ENCODE measurements at places on chromosomes 13 and 19.

- no peak for DNase-seq
These were observed 428.2 kb upstream of the KLF12 start for GRCh38 chr13:74562381-74562780.

GRCh38 chr19:7006135-7006704, 15.0 kb downstream of the MBD3L2B start:
- DNase-seq: no peak

DNA sequence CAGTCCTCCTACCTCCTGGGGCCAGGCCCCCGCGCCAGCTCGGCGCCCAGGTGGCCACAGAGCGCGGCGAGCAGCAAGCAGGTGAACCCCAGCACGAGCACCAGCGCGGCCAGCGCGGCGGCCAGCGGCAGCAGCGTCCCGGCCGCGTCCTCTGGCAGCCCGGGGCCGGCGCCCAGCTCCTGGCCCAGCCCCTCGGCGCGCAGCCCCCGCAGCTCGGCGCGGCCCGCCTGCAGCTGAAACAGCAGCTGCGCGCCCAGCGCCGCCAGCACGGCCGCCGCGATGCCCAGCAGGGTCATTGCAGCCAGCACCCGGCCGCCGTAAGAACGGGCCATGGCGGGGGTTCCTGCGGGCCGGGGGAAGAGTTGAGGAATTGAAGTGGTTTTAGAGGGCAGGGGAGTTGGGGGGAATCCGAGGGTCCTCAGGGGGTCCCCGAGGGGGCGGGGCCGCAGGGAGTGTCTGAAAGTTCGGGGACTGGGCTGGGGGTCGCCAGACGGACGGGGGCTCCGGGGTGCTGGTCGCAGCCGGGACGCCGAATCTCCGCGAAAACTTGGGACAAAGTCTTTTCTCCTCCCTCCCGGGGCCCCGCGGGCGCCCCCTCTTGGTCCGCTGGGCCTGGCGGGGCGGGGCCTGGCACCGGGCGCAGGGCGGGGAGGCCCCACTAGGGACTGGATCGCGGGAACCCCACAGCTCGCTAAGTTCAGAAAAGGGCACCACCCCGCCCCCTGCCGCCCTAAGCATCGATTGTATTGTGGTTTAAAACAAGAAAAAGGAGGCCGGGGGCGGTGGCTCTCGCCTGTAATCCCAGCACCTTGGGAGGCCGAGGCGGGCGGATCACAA, at the start of gene TMEM221:
Gene TMEM221, minus strand, starts transcription at position 538 of the 837 bp plus-strand sequence. Its CDS starts 206 bp downstream, at position 332.
- DNase-seq: peak; percentile 74

GRCh38 chr13:99376132-99376531, 68.9 kb upstream of the GPR183 start:
- DNase-seq: no peak

DNA sequence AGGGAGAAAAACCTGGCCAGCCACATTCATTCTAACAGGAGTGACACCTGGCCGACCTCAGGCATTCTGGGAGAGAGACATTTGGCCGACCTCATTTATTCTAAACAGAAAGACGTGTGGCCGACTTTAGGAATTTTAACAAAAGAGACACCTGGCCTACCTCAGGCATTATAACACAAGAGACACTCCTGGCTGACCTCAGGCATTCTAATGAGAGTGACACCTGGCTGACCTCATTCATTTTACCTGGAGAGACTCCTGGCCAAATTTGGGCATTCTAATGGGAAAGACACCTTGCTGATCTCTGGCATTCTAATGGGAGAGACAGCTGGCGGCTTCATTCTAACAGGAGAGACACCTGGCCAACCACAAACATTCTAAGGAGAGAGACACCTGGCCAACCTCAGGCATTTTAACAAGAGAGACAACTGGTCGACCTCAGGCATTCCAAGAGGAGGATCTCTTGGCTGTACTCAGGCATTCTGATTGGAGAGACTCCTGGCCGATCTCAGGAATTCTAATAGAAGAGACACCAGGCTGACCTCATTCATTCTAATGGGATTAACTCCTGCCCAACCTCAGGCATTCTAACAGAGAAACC, 1353.9 kb downstream of the UQCRFS1 start:
- no peak for DNase-seq

DNA sequence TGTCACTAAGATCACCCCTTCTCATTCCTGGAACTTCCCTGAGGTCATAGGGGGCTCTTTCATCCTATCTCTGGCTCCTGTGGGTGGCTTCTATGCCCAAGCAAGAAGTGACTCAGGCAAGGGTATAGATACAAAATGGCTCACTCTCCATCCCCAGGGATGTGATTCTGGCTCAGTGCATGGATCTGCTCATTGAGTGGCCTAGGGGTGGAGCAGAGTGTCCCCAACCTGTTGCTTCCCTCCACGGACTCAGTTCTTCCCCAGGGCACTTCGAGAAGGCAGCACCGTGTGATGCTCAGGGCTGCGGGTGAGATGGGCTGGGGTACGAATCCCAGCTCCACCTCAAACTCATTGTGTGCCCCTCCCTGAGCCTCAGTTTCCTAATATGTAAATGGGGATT, 136.4 kb downstream of the PTPRS start:
- DNase-seq: no peak

DNA sequence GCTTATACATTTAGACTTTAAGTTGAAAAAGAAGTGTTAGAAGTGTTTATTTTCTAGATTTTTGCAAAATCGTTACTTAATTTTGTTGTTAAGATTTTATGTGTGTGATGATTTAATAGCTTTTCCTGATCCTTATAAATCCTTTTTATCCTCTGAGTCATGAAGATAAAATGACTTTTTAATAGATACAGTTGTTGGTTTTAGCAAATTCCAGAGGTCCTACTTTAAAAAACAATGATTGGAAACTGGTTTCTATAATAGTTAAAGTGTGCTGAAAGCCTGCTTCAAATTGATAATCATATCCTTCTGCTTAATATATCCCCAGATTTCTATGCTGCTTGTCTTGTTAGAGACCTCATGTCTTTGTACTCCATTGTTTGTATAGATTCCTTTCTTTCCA, 39.0 kb downstream of the RNASEH2B start:
- DNase-seq: no peak

- no peak for DNase-seq
These were observed 42.2 kb upstream of the TSC22D1 start for GRCh38 chr13:44618326-44618725.

DNA sequence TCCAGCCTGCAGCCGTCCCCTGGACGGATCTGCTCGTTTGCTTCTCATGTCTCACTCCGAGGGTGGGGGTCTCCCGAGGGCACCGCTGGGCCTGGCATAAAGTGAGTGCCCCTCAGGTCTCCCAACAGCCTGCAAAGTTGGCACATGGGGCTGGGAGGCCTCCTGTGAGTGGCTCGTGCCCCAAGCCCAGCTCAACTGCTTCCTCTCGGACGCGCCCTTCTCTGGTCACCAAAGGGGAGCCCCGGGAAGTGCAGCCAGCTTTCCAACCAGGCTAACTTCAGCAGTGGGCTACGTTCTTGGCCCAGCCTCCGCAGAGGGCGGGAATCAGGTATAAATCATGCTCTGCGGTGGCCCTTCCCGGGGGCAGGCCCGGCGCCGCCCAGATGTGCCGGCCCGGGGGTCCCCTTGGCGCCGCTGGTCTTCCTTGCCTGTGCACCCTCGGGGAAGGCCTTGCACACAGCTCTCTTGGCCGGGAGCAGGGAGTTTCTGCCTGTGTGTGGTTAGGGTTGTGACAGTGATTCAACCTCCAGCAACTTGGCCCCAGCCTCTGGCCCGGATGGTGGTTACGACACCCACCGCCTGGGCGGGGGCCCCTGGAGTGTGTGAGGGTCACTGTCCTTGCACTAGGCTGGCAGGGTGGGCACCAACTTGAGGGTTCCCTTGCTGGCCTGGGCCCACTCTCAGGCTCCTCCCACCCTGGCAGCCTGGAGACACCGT, 20.7 kb downstream of the CEBPG start:
- DNase-seq: no peak

DNA sequence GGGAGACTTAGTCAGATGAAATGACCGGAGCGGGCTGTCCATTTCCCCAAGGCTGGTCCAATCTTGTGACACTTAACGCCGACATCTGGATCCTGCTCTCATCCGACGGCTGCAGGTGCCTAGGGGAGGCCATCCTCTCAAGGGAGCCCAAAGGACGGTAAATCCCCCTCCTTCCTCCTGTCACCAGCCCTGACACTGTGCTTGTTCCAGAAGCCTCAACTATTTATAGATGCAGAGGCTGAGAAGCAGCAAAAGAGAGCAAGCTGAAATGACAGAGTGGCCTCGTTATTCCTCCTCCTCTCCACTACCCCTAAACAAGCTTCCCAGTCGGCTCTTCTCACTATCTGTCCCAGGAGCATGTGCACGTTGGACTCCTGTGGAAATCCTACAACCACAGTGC, 533.7 kb downstream of the LIG4 start:
- no peak for DNase-seq

DNA sequence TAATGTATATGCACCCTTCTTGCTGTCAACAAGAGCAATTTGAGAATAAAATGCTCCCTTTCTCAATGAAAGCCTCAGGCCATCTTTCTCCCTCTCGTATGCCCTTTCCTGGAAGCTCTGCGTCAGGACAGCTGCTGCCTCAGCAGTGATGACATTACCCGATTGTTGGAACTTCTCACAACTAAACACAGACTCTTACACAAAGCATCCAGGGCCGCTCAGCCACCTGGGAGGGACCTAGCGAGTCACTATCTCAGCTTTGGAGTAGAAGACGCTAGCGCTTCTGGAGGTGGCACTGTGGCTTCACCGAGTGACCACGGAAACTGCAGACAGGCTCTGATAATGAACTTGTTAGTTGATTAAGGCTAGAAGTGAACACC, 153.2 kb upstream of the SOX1 start:
- DNase-seq: no peak

GRCh38 chr13:28636677-28637317, 22.1 kb upstream of the POMP start:
- peak; percentile 60 for DNase-seq
